Stimulated activated CD8-positive, alpha-beta memory T cell treated with anti-CD3 and anti-CD28 coated beads, Interleukin-7, amount 100 ng/mL, for 1 hour (primary cell): ENCODE measurements at places on chromosomes 3 and 15.

DNA sequence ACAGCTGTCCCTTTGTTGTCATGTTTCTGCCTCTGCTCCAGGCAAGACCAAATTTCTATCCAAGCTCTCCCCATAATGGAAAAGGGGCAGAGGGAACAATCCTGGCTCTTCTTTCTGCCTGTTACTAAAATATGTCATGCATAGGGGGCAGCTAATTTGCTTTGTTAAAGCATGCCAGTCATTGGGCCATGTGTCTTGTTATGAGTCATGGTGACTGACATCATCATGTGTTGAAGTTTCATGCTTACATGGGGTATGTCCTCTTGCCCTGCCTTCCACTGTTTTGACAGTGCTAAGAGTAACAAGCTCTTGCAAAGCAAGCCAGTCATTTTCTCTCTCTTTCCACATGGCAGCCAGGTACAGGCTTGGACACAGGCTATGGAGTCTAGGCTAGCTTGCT lies 268.9 kb downstream of the GABRB3 start:
- no peak for DNase-seq

DNA sequence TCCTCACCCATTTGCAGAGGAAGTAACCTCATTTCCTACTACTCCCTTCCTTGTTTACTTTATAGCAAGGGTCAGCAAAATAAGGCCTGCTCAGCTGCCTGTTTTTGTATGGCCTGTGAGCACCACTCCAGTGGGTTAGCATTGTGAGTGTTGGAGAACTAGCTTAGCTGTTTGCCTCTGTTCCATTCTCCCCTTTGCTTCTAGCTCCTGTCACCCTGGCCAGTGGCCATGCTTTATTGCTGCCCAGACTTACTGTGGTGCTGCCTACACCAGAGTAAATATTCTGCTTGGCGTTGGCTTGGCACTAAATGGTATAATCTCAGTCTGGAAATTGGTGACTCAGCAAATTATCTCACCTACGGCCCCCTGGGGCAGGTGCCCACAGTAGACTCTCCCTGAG lies 8.8 kb downstream of the PDCD6IP start:
- DNase-seq = no peak

GRCh38 chr15:100683434-100683833 lies 81.0 kb downstream of the ASB7 start:
- DNase-seq = no peak

GRCh38 chr15:90214553-90215196 lies 13.5 kb downstream of the SEMA4B start:
- DNase-seq = no peak

DNA sequence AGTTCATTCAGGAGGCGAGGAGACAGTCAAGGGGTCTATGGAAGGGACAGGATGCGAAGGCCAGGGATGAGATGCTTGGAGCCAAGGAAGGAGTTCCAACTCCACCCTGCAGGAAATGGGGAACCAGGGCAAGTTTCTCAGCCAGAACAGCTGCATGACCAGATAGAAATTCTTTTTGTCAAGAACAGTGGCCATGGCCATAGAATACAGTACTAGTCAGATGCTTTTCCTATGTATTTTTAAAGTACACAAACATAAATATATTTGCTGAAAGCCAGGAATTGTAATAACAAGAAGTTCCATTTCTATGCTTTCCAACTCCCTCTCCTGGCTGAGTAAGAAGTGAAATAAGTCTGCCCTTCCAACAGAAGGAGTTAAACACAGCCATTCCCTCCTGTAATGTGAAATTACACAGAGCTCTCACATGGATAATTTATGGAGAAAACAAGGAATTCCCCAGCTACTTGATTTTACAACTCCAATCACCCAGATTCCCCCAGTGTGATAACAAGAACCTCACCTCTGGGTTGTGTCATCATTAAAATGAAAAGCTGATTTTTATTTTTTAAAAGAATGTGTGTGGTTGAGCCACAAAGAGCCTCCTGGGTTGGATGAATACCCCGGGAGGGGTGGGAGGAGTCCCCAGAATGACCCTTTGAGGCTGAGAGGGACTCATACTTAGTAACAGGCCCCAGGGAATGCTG lies 124.6 kb upstream of the ARHGEF3 start:
- no peak for DNase-seq

DNA sequence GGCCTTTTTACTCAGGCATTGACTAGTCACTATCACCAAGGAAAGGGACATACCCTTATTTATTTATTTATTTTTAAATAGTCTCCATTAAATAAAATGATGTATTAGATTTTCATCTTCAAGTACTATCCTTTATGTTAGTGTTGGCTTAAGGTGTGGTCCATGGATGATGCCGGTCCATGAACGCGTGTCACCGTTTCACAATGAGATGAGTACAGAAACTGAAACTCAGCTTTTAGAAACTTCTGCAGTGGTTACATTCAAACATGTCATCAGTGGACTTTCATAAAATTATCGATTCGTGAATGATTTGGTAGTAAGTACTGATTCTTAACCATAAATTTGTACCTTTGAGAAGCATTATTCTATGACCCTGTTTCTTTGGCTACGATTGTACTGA lies 166.6 kb downstream of the SATB1 start:
- DNase-seq = no peak

GRCh38 chr3:117632191-117632590 lies 922.6 kb downstream of the TUSC7 start:
- no peak for DNase-seq
